Skin of body (tissue), 3 donors: ENCODE measurements at places on chromosomes 2 and 18.

- no peak for DNase-seq
These were observed 491 bp downstream of the ALK start for GRCh38 chr2:29920631-29921559.

DNA sequence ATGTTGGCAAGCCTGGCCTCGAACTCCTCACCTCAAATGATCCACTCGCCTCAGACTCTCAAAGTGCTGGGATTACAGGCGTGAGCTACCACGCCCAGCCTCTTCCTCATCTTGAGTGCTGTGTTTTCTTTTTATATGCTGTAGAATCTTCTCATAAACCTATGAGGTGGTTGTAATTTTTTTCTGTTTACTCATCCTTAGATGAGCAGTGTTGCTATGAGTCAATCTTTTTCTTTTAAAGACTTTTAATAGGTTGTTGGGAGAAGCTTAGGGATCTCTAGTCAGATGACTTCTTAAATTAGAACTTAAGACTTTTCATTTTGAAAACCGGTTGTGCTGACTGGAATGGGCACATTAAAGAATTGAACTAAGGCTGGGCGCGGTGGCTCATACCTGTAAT, 8.7 kb upstream of the AAK1 start:
- DNase-seq: no peak

- DNase-seq: no peak
These were observed 13.9 kb upstream of the SLC1A4 start for GRCh38 chr2:64975232-64975821.

- DNase-seq: no peak
These were observed 236.3 kb upstream of the ID2 start for GRCh38 chr2:8445580-8445979.
